ENCODE measurements at places on chromosomes 5 and 9. TPM values are rescaled to one million over a fixed set of nuclear protein-coding genes. Genes with fewer than 3 reads are reported as not detected.

GRCh38 chr5:136674178-136674577 is 308.8 kb upstream of the TRPC7 start:
- no peak for DNase-seq

- no peak for DNase-seq
Observed at GRCh38 chr9:17847908-17848307, 269.0 kb downstream of the SH3GL2 start.

- DNase-seq = no peak
Observed at GRCh38 chr9:36842560-36843530, 191.2 kb downstream of the PAX5 start.

DNA sequence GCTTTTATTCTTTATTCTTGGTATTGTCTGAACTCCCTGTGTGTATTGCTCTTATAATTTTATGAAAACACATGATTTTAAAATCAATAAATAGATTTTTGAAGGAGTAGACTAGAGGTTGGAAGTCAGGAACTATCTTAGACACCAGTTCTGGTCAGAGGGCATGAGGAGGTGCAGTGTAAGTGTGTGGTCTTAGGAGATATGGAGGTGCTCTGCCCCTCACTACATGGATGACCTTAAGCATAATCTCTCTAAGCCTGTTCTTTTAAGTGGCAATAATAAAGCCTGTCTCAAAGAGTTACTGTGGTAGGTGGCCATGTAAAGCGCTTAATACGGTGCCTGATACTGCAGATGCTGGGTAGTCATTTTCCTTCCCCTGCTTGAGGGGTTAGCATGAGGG is 34.0 kb downstream of the RPS23 start:
- no peak for DNase-seq

DNA sequence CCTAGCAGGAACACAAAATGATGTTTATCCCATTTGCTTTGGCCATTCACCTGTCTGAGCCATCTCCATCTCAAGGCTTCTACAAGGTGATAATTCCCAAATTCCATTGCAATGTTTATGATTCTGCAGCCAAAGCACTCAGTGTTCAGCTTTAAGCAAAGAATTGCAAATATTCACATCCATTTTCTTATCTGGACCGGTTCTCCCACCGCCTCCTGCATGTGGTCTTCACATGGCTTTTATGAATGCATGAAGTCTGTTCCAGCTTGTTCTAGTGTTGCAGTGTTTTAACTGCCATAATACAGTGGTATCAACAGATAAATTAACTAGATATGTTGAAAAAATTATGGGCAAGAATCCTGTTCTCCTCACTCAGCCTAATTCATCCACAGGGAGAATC is 443.0 kb upstream of the KLF4 start:
- no peak for DNase-seq

- DNase-seq = no peak
Observed at GRCh38 chr5:112861638-112861985, 525 bp downstream of the SRP19 start.

- no peak for DNase-seq
Observed at GRCh38 chr5:114054594-114054993, 307.3 kb upstream of the KCNN2 start.

GRCh38 chr5:111863801-111864200 is 106.8 kb upstream of the NREP start:
- DNase-seq = no peak

DNA sequence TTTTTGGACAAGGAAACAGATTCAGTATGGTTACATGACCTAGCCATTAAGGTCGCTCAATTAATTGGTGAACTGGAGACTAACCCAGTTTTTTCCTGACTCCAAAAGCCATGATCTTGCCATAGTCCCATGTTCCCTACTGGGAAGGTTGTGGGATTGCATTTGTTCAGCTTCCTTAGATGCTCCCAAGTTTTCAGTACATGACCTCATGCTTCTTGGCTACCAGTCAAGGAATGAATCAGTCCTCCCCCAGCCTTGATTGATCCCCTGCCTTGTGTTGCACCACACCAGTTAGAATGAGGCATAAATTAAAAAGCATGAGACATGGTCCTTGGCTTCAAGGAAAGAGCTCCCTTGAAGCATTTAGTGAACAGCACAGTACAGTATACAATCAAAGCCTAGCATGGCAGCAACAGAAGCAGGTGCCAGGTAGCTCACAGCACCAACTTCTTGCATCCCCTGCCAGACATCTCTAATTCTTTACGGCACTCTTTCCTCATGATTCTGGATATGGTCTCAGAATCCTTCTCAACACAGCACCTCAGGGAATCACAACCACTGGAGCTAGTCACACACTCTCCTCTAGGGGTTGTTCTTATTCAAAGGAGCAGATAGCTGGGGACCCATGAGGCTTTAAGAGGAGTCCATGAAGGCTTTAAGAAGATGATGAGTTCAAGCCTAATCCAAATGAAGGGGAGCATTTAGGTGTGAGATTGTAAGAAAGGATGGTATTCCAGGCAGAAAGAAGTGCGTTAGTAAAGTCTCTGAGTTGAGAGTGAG is 295.5 kb upstream of the CLINT1 start:
- no peak for DNase-seq

DNA sequence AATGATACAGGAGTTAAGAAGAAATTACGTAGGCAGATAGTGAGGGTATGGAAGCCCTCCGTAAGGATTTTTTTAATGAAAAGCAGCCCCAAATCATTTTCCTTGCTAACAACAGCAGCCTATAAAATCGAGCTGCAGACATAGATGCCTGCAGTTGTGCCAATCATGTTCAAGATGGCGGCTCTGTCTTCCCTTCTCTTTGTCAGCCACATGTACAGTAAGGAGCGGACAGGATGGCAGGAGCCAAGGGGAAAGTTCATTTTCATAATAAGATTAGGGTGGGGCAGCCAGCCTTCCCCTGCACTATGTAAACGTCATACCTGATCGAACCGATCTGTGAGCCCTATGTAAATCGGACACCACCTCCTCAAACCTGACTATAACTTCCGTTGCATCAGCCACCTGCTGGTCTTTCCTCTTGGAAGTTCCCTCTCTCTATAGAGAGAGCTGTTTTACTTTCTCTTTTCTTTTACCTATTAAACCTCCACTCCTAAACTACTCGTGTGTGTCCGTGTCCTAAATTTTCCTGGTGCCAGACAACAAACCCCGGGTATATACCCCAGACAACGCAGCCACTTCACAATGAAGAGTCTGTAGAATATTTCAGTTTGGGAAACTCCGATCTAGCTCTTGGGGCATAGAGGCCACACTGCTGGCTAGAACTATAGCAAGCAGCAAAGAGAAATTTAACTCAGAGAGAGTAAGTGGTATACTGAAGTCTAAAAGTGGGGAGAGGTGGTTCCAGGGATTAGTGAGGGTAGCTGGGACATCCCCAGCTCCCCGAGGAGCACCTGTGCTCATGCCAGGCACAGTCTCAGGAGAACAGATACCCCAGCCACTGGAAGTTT is 20.8 kb upstream of the SLC24A2 start:
- no peak for DNase-seq

DNA sequence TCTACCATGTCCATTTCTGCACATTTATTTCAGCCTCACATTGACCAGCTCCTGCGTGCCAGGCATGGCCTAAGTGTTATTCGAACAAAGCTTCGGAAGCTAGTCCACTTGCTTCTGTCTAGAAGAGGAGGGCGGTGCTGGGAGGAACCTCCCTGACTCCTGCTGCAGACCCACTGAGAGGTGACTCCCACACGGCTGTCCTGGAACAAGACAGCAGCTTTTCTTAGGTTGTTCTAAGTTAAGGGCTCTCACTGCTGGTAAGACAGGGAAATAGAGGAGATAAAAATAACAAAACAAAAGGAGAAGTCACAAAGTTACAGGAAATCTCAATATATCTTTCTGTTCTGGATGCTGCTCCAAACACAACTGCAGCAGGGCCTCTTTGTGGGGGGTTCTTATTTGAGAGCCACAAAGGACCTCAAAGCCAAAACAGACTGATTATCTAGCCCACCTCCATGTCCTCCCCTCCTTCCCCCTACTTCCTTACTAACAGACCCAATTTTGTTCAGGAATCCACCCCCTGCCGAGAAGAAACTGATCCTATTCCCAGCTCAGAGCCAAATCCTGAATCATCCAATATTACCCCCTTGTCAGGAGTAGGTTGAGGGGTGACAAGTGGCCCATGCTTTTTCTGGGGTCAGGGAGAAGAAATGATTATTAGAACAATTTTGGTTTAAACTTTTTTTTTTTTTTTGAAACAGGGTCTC is 28.4 kb upstream of the KCNIP1 start:
- no peak for DNase-seq

- no peak for DNase-seq
Observed at GRCh38 chr5:169993485-169993790, 13.1 kb upstream of the INSYN2B start.

DNA sequence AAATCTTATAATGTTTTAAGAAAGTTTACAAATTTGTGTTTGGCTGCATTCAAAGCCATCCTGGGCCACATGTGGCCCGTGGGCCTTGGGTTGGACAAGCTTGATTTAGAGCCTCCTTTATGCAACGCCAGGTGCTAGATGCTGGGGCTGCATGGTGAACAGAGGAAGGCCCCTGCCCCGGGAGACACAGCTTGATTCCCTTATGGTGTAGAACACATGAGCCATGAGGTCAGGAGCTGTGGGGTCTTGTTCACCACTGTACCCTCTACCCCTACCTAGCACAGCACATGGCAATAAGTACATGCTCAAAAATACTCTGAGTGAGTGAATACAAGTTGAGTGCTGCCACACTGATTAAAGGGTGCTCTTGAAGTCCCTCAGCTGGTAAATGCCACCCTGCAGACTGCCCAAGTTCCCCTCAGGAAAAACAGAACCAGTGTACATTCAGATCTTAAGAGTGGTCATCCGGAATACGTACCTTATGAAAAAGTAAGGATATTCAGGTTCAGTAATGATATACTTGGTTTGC is 71.9 kb downstream of the ARRDC3 start:
- DNase-seq = no peak

DNA sequence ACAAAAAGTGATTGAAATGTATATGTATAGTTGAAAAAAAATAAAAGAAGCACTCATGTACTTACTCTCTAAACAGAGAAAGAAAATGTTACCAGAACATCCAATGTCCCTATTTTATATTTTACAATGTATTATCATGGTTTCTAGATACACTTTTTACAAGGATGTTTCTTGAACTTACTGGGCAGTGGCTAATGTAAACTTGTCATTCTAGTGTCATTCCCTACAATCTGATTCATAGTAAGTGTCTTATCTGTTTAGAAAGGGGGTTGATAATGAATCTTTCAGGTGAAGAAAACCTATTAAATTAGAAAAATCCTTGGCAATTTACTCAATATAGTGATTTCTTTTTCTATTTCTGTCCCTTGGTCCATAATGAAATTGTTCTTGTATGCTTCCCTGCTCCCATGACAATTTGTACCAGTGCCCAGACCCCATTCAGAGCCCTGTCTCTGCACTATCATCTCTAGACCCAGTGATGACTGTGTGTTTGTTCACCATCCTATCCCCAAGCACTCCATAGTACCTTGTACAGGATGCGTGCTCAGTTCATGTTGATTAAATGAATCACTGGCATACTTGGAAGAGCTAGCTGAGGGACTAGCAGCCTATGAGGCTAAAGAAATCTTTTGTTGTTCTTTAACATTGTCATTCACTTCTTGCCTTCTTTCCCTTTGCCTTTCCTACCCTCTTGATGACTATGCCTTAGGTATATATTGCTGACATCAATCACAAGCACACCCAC is 101.2 kb downstream of the HMHB1 start:
- DNase-seq = no peak

GRCh38 chr9:122498883-122499288 is 11.7 kb upstream of the OR1J2 start:
- DNase-seq = no peak

DNA sequence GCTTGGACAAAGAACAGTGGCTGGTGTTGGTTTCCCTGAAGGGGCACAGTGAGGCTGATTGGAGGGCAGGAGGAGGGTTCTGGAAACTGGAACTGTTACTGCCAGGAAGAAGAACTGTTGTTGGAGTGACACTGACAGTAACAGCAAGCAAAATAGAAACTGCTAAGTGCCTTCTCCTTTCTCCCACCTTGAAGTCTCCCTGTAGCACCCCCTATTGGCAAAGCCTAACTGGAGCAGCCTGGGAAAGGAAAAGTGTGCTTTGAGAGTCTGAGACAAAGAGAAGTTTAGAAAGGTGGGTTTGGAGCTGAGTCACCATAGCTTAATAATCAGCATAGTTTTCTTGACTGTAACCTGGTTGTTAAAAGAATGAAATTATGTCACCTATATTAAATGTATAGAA is 2.5 kb upstream of the TMEM174 start:
- no peak for DNase-seq

DNA sequence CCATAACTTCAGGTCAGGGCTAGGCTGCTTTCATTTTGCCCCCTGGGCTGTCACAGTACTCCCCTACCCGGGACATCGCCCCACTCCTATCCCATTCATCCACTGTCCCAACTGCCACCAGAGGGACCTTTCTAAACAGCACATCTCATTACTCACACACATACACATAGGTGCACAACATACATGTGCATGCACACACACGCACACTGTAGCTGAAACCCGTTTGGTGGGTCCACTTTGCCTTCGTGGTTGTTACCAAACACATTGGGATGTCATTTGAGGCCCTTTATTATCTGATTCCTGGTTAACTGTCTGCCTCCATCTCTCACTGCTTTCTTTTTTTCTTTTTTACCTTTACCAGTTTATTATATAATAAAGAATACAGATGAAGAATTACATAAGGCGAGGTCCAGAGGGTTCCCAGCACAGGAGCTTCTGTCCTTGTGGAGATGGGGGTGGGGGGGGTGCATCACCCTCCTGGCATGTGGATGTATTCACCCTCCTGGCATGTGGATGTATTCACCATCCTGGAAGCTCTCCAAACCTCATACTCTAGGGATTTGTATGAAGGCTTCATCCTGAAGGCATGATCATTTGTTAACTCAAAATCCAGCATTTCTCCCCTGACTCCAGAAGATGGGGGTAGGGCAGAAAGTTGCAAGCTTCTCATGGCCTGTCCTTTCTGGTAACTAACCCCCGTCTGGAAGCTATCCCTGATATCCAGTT is 186.0 kb downstream of the GOLPH3 start:
- no peak for DNase-seq

PCDHB16 gene
- total RNA-seq = 2.6 TPM

S1PR3 gene
- 10.0 TPM for total RNA-seq

OBP2B gene
- not detected for total RNA-seq

CCDC192 gene
- total RNA-seq = not detected

PCDHGC5 gene
- 1.8 TPM for total RNA-seq

RUSC2 gene
- 23.6 TPM for total RNA-seq

HAVCR2 gene
- total RNA-seq = 33.8 TPM

TMOD1 gene
- 7.9 TPM for total RNA-seq

TLX3 gene
- not detected for total RNA-seq

PCDHGA10 gene
- total RNA-seq = 5.4 TPM

CAMK4 gene
- total RNA-seq = 2.7 TPM

EQTN gene
- total RNA-seq = not detected

Data from lower lobe of right lung (tissue), 2 donors.